ENCODE measurements at places on chromosomes 12 and 14.

GRCh38 chr12:57452937-57453509 is 2.1 kb upstream of the INHBE start:
- DNase-seq: peak; percentile 47

- no peak for DNase-seq
Measured at GRCh38 chr12:110234331-110234751, 46.7 kb upstream of the ATP2A2 start.

DNA sequence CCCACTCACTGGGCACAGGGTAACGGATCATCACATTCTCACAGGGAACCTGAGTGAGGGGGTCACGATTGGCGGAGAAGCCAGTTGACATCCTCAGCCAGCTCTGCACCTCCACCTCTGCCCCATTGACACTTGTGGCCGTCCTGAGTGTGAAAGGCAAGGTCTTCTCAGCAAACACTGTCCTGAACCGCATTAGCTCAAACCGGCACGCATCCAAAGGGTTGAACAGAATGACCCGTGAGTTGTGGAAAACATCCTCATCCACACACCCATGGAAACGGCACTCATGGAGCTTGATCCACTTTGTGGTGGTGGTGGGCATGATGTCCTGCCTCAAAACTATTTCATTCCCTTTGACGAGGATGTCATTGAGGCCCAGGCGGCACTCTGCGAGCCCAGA is 56.3 kb upstream of the GTF2A1 start:
- no peak for DNase-seq

DNA sequence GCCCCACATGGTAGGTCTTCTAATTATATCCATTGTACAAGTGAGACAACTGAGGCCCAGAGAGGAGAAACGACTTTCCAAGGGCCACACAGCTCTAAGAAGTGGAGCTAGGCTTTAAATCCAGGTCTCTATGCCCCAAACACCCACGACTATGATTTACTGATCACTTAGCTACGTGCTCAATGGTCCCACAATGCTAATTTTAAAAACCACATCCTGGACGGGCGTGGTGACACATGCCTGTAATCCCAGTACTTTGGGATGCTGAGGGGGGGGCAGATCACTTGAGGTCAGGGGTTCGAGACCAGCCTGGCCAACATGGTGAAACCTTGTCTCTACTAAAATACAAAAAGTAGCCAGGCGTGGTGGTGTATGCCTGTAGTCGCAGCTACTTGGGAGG is 8.4 kb upstream of the MLEC start:
- no peak for DNase-seq

DNA sequence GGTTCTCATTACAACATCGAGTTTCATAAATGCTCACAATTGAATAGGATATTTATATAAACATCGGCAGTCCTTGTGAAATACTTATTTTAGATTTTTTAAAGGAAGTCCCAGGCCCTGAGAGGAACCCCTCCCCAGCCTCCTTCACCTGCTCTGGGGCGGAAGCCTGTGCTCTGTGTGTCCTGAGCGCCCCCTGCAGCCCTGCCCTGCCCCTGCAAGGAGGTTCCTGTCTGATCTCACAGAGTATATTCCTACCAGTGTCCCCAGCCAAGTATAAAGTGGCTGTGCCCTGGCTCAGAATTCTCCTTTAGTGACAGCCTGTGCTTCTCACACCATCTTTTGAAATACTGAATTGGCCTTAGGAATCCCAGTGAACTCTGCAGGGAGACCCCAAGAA is 659.5 kb downstream of the TMEM121 start:
- no peak for DNase-seq

- no peak for DNase-seq
Measured at GRCh38 chr12:53036802-53037201, 13.1 kb upstream of the TNS2 start.

DNA sequence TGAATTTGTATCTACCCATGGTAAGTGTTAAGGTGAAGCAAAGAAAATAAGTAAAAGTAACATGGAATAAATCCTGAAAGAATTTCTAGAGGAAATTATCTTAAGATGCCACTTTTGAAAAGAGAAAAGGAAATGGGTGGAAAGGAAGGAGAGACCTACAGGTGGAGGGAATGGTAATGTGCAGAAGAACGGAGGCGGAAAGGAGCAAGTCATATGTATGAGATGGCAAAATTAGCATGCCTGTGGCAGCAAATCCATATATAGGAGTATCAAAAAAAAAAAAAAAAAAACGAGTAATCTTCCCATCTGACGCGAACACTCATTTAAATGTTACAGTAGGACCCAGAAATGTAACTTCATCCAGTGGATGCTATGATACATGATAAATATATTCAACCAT is 23.0 kb downstream of the OSBPL8 start:
- no peak for DNase-seq

DNA sequence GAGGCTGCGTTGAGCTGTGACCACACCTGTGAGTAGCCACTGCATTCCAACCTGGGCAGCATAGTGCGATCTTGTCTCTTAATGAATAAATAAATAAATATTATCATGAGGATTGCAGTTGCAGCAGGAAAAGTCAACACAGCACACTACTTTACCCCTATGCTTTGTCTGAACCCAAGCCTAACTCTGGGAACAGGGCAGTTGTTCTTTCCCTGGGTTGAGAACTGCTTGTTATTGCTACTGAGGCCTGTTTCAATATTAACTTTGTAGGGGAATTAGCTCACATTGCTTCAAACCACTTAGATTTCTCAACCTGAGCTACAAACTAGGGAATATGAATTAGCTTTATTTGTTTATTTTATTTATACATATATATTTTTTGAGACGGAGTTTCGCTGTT is 102.5 kb downstream of the SCN8A start:
- no peak for DNase-seq

DNA sequence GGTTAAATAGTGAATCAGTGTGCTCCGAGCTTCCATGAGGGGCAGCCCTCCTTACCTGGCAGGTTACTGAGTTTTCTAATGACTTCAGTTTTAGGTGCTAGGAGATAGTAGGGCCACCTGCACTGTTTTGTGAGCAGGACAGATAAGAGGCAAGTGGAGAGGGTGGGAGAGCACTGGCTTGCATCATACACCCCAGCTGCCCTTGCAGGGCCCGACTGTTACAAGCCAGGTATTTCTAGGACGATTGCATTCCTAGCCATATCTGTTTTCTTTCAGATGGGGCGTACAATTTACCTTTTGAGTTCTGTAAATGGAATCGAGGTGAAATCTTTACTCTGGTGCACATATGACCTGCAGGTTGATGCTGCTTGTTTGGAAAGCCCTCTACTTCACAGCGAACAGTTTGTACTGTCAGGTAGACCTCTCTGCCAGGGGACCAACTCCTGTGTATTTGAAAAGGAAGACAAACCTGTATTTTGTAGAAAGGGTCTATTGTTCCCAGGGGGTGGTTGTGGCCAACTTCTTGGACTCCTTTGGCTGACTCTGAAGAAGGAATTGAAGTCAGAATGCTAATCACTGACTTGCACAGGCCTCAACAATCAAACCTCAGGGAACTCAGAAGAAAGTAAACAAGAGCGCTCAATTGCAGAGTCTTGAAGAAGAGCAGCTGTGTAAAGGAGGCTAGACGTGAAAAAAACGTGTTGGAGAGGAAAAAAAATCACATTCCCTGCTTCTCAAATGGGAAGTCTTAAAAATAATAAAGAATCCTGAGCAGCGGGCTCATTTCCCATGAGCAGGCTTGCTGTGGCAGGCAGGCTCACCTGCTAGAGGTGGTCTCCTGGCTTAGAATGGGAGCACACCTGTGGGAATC is 57.3 kb downstream of the ETV6 start:
- no peak for DNase-seq

- no peak for DNase-seq
Measured at GRCh38 chr12:132624186-132624855, 5.7 kb downstream of the P2RX2 start.

DNA sequence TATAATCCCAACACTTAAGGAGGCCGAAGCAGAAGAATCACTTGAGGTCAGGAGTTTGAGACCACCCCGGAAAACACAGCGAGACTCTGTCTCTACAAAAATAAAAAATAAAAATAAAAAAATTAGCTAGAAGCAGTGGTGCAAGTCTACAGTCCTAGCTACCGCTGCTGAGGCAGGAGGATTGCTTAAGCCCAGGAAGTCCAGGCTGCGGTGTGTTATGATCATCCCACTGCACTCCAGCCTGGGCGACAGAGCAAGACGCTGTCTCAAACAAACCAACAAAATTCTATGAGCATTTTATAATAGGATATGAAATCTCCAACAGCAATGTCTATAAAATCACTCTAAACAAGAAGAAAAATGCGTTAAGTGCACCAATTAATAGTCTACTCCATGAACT is 75.3 kb downstream of the PPP1R12A start:
- no peak for DNase-seq

DNA sequence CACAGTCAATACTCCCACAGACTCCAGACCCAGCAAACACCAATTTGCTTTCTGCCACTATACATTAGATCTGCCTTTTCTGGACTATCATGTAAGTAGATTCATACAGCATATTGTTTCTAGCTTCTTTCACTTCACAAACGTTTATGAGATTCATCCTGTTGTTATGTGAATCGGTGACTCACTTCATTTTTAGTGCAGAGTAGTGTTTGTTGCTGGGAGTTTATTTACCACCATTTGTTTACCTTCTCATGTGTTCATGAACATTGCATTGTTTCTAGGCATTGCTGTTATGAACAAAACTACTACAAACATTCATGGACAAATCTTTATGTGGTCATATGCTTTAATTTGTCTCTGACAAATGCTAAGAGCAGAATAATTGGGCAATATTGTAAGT is 807.8 kb upstream of the TMEM132C start:
- no peak for DNase-seq

DNA sequence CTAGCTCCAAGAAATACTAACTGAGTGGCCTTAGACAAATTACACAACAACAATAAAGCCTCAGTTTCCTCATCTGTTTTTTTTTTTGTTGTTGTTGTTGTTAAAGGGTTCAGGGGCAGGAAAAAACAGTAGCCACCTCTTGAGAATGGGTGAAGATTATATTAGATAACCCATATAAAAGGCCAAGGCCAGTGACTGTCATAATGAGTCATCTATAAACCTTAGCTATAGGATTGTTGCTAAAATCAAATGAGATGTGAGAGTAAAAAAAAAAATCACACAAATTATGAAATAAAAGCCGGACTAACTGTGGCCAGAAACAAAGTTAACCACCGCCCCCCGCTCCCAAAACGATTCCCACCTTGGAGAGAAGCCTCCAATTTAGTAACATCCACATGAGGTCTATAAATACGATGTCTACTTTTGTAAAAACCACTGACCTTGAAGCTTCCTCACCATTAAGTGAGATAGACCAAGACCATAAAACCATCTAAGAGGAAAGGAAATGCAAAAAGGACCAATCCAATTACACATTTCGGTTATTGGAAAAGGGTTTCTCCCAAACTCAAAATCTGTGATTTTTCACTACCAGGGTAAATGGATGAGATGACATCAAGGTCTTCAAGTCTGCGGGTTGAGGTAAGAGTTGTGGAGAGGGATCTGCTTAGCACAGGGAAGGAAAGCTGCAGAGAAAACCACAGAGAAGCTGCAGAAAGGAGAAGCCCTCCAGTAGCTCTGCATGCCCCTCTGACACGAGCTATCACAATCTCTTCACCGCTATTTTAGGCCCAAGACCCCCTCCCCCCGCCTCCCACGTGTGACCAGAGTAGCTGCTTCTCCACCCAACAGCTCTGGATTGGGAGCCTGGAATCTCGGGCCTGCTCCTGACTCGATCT is 1.0 kb downstream of the NAA25 start:
- DNase-seq: no peak

GRCh38 chr14:34453226-34453625 is 8.8 kb downstream of the SPTSSA start:
- no peak for DNase-seq

DNA sequence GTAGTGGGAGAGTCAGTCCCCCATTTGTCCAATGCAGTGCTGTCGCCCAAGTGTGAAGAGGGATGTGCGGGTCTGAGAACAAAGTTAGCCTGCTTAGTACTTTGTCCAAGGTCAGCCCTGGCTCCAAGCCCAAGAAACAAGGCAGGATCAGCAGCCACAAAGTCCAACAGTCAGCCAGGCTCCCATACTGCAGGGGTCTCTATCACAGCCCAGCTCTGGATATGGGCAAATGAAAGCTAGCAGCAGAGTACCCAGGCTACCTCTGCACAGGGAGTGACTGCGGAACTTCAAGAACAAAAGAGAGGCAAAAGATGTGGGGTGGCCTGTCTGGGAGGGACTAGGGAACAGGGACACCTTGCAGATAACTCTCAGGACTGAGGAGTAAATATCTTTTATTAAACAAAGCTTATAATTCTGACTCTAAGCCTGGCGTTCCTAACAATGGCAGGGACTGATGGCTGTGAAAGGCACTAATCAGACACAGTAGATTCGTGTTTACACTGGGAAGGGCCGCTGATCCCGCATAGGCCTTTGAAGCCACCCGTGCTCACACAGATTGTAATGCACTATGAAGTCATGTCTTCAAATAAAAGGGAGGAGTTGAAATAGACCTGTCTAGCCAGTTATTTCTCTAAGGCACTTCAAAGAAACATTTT is 91.0 kb upstream of the EEA1 start:
- DNase-seq: no peak

DNA sequence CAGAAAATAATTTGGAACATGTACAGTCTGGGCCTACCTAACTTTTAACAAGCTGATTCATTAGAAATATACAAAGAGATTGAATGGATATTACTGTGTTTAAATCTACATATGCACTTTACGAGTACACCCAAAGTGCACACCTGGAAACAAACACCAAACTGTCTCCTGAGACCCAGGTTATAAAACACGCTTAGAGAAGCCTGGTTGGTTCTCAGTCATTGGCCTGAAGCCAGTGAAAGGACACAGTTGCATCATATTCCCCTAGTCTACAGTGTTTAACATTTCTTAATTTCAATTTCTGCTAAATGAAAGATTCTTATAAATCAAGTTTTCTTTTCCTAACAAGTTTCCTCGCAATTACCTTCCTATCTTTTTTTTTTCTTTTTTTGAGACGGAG is 209.5 kb downstream of the FBXL14 start:
- DNase-seq: no peak

DNA sequence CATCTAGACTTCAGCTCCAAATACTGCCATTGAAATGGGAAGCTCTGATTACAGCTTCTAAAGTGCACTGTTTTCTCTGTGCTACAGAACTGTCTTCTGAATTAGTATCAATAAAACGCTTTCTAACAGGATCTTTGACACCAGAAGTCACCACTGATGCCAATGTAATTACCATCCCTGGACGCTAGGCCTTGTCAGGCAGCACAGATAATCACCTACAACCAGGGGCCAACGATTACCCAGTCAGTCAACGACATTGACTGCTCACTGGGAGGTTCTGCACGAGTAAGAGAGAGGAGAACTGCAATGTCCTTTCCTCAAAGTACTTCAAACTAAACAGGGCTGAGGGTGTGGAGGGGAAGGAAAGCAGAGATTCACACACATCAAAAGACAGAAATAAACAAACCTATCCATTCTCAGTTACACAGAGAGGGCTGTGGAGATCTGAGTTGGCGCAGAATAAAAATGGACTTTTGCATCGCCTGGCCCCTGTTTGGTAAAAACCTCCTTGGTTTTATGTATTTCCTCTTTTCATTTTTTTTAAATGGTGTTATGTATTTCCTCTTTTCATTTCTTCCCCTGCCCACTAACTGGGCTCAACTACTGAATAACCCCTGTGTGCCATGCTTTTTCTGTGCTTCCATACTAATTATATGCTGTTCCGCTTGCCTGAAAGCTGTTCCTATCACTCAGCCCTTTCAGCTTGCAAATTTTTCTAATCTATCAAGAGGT is 492.2 kb downstream of the APAF1 start:
- DNase-seq: no peak

All from stromal cell of bone marrow (primary cell).